ENCODE measurements at places on chromosomes 5 and 9.
A peak's percentile ranks its signal among the peaks of the same experiment; 100 is the strongest.

DNA sequence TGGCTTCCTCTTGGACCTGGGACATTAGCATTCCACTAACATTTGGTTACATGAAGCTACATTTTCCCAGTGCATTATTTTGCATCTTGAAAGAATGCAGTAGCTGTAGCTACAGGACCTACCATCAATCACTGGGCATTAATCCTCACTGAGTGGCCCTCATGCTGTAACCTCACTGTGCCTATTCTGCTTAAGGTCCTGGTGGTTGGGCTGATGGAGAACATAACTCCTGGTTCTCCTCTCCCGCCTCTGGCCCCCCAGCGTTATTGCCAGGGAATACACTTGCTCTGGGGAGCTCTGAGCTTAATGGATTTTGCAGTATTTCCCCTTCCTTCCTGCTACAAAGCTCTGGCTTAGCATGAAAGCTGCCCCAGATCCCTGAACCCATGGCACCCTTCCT, 111.5 kb upstream of the EQTN start:
- DNase-seq, result no peak

GRCh38 chr5:149439899-149440542, 60.9 kb upstream of the IL17B start:
- DNase-seq, result peak; percentile 67

DNA sequence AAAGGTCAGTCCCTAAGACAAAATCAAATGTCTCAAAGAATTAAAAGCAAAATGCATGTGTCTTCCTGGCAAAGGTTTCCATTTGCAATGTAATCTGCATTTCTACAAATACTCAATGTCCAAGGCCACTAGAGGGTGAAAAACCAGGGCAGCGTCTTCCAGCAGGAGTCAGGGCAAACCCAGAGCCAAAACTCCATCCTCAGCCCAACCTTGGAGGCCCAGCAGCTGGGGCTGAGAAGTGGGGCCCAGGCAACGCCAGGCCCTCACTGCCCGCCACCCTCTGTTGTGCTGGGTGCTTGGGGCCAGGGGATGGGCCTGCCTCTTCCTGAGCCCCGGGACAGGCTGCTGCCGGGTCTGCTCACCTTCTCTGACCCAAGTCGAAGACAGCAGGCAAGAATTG, 200.1 kb downstream of the PAX5 start:
- no peak for DNase-seq

- DNase-seq, result no peak
These were observed 126.3 kb downstream of the ARHGAP26 start for GRCh38 chr5:142896325-142897007.

DNA sequence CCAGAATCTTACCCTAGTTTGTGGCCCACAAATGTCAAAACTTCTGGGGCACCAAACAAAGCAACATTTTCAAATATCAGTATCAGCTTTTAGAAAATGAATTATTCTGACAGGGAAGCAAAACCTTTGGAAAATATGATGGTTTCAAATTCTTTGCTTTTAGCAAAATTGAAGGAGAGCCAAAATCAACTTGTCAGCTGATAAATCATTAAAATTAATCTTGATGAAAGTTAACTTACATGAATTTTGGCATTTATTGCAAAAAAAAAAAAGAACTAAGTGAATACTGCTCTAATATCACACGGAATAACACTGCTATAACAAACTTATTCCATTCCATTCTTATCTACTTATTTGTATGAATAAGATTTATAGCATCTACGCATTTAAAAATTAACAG, 158.1 kb upstream of the TARS1 start:
- DNase-seq, result no peak

DNA sequence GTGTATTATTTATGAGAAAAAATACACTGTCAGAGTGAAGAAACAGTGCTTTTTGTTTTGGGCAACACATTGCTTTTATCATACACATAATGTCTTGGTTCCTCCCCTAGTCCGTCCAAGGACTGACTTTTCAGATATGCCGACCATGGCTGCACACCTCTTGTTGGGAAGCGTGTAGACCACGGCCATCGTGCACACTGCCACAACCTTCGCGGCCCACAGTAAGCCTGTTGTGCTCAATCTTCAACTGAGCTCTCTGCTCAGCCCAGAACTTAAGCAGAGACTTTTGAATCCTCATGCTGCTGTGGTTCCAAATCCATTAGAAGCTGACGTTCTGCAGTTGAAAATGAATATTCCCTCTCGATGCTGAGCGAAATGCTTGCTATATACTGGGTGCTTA, 157.6 kb upstream of the IRX2 start:
- no peak for DNase-seq

GRCh38 chr9:122456123-122456522, 21.6 kb downstream of the OR1J1 start:
- DNase-seq, result no peak

DNA sequence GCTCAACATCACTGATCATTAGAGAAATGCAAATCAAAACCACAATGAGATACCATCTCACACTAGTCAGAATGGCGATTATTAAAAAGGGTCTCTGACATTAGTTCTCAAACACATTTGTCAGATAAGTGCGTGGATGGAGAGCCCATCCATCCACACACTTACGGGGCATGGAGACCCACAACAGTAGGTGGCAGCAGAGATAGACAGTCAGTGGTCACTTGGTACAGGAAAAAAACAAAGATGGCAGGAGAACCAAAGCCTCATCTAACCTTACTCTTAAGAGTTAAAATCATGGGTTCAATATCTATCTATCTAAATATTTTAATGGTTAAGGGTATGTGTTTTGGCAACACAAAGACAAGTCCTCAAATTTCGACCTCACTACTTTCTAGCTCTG, 1378.7 kb upstream of the C9orf72 start:
- peak; percentile 14 for DNase-seq

GRCh38 chr5:59000211-59000610, 417.3 kb downstream of the RAB3C start:
- no peak for DNase-seq

DNA sequence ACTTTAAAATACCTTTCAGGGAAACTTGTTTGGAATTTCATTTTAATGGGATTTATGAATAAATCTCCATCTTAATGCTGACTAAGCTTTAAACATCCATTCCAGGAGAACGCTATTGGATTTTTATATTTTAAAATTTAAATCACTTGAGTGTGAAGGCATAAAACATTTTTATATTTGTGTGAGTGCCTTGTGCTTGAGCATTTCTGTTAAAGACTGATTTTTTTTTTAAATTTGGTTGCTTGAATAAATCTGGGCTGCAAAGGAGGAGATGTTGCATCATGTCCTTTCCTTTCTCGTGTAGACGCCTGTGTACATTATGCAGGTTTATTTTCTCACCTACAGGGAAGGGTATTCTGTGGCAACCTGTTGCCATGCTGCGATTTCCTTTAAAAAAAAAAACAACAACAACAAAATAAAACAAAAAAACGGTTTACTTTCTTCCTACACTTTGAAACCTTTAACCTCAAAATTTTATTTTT, 108.1 kb downstream of the ZNF462 start:
- DNase-seq, result no peak

DNA sequence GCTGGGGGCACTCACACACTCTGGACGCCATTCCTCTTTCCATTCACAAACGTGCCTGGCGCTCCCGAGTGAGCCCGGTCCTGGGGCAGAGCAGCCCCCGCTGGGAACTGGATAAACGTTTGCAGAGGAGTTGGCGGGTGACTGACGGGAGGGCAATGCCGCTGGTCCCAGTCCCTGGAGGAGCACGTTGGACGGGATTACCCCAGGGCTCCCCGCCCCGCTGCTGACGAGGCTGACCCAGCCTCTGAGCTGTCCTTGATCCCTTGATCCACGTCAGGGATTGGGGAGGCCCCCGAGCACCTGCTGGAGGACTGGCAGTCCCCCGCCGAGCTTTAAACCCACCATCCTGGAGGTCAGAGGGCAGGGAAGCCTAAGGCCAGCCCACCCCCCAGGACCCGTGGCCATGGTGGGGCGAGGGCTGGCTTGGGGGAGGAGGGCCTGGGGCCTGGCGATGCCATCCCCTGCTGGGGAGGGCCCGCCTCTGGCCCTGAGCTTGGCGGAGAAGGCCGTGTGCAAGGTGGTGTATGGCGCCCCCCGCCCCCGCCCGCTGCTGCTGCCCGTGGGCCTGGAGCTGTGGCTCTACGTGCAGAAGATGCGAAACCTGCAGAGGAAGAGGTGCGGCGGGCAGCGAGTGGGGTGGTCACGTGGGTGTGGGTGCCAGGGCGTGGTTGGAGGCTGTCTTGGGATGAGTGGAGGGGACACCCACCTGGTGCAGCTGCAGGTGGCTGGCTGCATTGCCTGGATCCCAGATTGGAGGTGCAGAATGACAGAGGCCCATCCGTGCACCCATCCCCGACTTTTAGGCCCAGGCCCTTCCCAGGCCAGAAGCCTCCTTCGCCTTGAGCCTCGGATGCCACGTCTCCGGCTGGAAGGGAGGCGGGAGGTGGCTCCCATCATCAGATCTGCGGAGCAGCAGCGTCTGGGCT, 4.5 kb downstream of the GPSM1 start:
- no peak for DNase-seq

DNA sequence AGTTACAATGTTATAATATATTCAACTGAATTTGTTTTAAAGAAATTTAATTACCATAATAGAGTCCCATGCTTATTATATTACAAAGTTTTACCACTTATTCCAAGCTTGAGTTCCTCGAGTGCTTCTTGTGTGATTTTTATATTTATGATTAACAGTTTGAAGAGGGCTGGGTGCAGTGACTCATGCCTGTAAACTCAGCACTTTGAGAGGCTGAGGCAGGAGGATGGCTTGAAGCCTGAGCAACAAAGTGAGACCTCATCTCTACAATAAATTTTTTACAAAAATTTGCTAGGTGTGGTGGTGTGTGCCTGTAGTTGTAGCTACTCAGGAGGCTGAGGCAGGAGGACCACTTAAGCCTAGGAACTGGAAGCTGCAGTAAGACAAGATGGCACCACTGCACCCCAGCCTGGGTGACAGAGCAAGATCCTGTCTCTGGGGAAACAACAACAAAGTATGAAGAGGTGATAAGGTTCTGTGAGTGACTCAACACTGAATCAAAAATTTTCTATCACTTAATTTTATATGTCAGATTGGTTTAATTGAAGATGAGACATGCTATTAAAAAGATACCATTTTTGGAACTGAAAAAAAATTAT, 9.2 kb downstream of the POC5 start:
- peak; percentile 18 for DNase-seq

DNA sequence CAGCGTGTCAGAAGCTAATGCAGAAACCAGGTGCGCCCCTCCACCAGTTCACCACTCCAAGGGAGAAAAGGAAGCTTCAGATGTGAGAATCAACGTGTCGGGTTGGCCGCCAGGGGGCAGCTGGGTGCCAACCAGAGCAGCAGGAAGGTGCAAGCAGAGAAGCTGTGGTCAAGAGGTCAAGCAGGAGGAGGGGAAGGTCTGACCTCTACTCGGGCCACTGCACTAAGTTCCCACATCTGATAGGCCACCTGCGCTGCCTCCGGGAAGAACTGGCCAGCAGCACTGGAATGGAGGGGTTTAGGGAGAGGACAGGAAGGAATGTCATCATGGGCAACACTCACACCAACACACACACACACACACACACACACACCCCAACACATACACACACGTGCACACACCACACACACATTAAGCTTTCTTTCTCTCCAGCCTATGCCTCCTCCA, 31.4 kb downstream of the ANXA6 start:
- DNase-seq, result peak; percentile 72

- DNase-seq, result no peak
These were observed 300.5 kb downstream of the TLE1 start for GRCh38 chr9:81388831-81389230.

DNA sequence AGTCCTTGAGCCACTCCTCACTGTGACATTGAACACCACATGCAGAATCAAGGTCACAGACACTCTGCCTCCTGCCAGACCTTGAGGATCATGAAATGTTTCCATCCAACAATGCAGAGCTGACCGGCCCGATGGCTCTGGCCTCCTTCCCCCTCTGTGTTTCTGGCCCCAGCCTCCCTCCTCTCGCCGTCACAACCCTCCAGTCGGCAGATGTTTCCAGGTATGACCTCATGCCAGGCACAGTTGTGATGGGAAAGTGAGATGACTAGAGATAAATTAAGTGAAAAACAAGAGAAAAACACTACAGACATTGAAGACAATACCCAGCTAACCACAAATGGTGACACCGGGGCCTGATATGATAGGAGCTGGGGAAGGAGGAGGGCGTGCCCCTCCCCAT, 9.8 kb downstream of the NTNG2 start:
- no peak for DNase-seq

DNA sequence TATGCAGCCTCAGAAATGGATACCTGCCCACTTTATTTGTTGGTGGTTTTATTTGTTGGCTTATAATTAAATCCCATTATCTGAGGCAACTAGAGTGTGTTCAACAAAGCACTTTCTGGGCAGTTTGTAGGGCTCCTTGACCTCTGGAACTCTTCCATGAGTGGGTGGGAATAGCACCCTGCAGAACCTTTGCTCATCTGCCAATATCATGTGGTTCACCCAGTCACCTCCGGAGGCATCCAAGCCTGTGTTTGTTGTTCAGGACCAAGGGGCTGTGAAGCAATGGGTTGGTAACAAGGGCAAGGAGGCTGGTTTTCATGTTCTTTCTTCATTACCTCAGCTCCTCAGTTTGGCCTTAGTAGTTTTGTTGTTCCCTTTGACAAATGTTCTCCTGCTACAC, 314.0 kb downstream of the NDUFS4 start:
- DNase-seq, result peak; percentile 36

- DNase-seq, result no peak
These were observed 48.9 kb upstream of the CLPTM1L start for GRCh38 chr5:1393571-1394501.

GRCh38 chr9:72274441-72274840, 90.6 kb downstream of the ZFAND5 start:
- no peak for DNase-seq

DNA sequence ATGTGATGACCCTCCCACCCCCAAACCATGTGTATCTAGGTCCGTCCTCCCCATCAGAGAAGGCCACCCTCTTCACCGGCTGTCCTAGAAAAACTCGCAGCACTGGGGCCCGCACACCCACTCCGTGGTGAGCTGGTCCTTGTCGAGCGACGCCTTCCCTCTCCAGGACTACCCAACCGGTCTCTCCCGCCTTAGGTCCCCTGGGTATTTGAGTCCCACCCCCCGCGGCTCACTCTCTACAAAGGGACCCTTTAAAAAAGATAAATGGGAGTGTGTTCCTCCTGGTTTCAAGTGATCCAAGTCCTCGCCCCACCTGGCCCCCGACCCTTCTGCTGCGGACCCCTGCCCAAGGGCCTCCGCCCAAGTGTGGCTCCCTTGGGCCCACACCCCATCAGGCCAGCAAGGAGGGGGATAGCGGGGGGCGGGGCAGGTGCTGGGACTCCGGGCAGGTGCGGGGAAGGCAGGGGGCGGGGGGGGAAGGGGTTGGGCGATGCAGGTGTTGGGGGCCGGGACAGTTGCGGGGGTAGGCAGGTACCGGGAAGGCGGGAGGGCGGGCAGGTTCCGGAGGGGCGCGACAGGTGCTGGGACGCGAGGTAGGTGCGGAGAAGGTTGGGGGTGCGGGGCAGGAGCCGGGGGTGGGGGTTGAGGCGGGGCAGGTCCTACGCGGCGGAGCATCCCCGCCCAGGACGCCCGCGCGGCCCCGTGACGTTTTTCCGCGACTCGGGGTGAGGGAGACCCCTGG, 970 bp upstream of the ARRDC1 start:
- DNase-seq, result no peak

DNA sequence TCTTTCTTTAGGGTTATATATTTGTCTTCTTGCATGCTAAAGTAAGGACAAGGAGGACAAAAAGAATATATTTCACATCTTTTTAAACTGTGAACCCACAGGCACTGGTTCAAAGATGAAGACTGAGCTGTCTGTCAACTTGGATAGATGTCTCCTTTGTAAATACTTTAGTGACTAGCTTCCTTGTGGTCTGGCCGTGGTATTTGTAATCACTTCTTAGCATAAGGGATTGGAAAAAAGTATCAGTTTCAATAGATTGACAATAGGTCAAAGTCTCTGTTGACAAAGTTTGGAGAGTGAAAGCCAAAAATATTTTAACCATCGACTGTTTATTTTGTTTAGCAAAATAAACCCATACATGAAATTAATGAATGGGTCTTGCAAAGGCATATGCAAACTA, 91.4 kb downstream of the TMEM167A start:
- DNase-seq, result no peak
